ENCODE measurements at places on chromosomes 2 and 18. TPM values are rescaled to one million over a fixed set of nuclear protein-coding genes. Genes with fewer than 3 reads are reported as not detected.

- no peak overlapping the region for H3K4me3 ChIP-seq
- H3K4me1 ChIP-seq: no peaks in the 10 kb centered on the region
Measured at GRCh38 chr2:106356291-106356690, 111.9 kb downstream of the RGPD3 start.

The COL4A4 gene
- total RNA-seq: 24.3 TPM

GRCh38 chr2:234795272-234795920 is 156.4 kb upstream of the SH3BP4 start:
- no peaks in the 10 kb centered on the region for H3K27me3 ChIP-seq
- peaks cover 7% of the 10 kb centered on the region for H3K4me1 ChIP-seq
- H3K27ac ChIP-seq: no peak overlapping the region
- no peak for DNase-seq

DNA sequence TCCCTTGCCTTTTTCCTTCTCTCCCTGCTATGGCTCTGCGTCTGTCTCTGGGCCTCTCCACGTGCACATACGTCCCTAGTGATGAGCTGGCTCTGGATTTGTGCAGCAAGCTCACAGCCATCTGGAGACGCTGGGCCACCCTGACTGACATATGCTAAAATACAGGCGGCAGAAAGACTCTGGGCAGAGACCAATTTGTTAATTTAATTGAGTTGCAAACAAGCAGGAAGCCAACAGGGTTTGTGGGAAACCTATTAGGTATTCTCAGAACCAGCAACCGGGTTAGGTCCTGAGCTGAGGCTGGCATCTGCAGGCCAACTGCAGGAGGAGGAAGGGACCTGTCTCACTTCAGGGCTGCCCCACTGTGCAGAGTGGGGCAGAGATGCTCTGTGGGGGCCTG is 53.5 kb upstream of the SMAD2 start:
- H3K27me3 ChIP-seq: no peaks in the 10 kb centered on the region
- H3K27ac ChIP-seq: no peak overlapping the region
- no peak for DNase-seq
- no peaks in the 10 kb centered on the region for H3K36me3 ChIP-seq
- no peak overlapping the region for H3K4me3 ChIP-seq

GRCh38 chr2:77185052-77185451 is 337.1 kb downstream of the LRRTM4 start:
- H3K27ac ChIP-seq: no peak overlapping the region
- H3K27me3 ChIP-seq: no peaks in the 10 kb centered on the region
- H3K4me3 ChIP-seq: no peak overlapping the region

The DBI gene
- total RNA-seq: 172 TPM

The ADD2 gene
- total RNA-seq: 2.1 TPM

Data from lower lobe of right lung (tissue), 2 donors.